ENCODE measurements at places on chromosomes 5 and 9.

GRCh38 chr9:131697908-131698617, 41.8 kb downstream of the RAPGEF1 start:
- DNase-seq = no peak

DNA sequence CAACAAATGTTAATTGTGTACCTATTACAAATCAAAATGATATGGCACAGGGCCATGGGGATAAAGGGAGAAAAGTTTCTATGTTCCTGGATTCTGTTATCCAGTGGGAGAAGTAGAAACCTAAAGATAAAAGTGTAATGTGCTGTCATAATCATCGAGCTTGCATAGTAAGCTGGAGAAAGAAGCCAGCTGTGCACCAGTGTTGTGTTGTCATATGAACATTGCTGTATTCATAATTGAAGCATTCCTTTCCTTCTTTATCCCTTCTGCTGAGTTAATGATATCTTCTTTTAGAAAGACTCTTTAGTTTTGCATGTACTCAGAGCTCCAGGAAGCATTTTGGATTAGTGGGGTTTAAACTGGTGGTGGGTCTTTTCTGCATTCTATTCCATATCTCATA, 39.5 kb downstream of the NTRK2 start:
- DNase-seq = no peak

DNA sequence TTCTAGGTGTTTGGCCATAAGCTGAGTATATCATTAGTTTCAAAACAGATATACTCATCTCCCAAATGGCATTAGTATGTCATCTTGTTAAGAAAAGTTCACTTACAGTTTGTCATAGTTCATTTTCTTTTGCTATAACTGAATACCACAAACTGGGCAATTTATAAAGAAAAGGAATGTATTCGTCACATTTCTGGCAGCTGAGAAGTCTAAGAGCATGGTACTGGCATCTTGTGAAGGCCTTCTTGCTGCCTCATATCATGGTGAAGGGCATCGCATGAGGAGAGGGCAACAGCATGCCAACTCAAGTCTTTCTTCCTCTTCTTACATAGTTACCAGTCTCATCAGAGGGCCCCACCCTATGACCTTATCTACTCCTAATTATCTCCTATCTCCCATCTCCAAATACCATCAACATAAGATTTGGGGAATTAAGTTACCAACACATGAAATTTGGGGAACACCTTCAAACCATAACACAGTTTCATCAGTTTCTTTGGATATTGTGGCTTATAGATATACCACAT, 20.4 kb upstream of the ITGA1 start:
- DNase-seq = no peak

- no peak for DNase-seq
Observed at GRCh38 chr5:159181152-159181551, 28.2 kb downstream of the RNF145 start.

DNA sequence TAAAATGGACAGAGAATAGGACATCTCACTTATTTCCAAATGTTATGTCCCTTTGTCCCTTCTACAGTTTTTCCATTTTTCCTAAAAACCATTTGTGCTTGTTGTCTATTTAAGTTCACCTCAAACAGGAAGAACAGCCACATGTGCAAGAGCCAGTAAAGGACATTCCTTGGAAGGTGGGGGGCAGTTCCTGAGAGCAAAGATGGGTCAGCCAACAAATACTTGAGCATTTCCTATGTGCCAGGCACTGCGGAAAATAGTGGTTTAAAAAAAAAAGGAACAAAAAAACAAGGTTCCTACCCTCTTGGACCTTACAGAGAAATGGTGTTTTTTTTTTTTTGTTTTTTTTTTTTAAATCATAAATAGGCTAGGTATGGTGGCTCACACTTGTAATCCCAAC, 26.8 kb downstream of the ANP32B start:
- DNase-seq = no peak

DNA sequence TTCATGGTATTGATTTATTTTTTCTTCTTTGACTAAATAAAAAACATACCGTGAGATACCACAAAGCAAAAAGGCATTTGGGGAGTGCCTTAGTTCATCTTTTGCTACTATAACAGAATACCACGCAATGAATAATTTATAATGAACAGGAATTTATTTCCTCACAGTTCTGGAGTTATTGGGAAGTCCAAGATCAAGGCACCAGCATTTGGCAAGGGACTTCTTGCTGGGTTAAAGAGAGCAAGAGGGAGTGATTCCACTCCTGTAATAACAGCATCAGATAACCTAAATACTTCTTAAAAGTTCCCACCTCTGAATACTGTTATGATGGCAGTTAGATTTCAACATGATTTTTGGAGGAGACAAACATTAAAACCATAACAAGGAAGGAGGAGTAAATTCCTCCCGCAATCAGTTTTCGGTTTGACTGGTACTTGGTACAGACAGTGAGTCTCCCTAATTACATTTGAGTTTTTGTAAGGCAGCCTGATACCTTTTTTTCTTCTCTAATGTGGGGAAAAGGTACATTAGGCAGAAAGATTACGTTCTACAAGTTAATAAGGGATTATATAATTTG, 8.8 kb upstream of the OMD start:
- no peak for DNase-seq

- no peak for DNase-seq
Observed at GRCh38 chr9:120184266-120184665, 395.7 kb downstream of the CDK5RAP2 start.

Data from CD8-positive, alpha-beta memory T cell (primary cell).